ENCODE measurements at places on chromosomes 6 and 20. TPM values are rescaled to one million over a fixed set of nuclear protein-coding genes. Genes with fewer than 3 reads are reported as not detected.
A peak's percentile ranks its signal among the peaks of the same experiment; 100 is the strongest.

DNA sequence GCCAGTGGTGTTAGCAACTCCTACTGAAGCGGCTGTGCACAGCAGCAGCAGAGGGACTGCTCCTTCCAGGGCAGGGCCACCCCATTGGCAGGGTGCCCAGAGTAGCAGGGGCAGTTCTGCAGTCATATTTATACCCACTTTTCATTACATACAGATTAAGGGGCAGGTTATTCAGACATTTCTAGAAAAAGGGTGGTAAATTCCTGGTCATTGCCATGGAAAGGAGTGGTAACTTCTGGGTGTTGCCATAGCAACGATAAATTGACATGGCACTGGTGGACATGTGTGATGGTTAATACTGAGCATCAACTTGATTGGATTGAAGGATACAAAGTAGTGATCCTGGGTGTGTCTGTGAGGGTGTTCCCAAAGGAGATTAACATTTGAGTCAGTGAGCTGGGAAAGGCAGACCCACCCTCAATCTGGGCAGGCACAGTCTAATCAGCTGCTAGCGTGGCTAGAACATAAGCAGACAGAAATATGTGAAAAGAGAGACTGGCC is 45.0 kb downstream of the IYD start:
- no peak overlapping the region for H3K27ac ChIP-seq
- H3K4me3 ChIP-seq: no peak overlapping the region
- H3K27me3 ChIP-seq: no peaks in the 10 kb centered on the region
- peaks cover 9% of the 10 kb centered on the region for H3K4me1 ChIP-seq
- no peaks in the 10 kb centered on the region for H3K36me3 ChIP-seq

DNA sequence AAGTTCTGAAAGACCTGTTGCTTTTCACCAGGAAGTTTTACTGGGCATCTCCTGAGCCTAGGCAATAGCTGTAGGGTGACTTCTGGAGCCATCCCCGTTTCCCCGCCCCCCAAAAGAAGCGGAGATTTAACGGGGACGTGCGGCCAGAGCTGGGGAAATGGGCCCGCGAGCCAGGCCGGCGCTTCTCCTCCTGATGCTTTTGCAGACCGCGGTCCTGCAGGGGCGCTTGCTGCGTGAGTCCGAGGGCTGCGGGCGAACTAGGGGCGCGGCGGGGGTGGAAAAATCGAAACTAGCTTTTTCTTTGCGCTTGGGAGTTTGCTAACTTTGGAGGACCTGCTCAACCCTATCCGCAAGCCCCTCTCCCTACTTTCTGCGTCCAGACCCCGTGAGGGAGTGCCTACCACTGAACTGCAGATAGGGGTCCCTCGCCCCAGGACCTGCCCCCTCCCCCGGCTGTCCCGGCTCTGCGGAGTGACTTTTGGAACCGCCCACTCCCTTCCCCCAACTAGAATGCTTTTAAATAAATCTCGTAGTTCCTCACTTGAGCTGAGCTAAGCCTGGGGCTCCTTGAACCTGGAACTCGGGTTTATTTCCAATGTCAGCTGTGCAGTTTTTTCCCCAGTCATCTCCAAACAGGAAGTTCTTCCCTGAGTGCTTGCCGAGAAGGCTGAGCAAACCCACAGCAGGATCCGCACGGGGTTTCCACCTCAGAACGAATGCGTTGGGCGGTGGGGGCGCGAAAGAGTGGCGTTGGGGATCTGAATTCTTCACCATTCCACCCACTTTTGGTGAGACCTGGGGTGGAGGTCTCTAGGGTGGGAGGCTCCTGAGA is at the start of gene HFE:
Gene HFE, plus strand, starts transcription at position 146 of the 832 bp plus-strand sequence. Its CDS starts 12 bp downstream, at position 158.
- H3K4me1 ChIP-seq: peaks cover 10% of the 10 kb centered on the region
- peak; percentile 64 for DNase-seq
- H3K4me3 ChIP-seq: peak within 1 kb of the TSS; percentile 15
- H3K27ac ChIP-seq: peak within 1 kb of the TSS; percentile 90
- no peaks in the 10 kb centered on the region for H3K36me3 ChIP-seq
- H3K27me3 ChIP-seq: no peaks in the 10 kb centered on the region

- peaks cover 13% of the 10 kb centered on the region for H3K4me1 ChIP-seq
- H3K27me3 ChIP-seq: no peaks in the 10 kb centered on the region
- H3K4me3 ChIP-seq: peak overlapping the region; percentile 24
- H3K36me3 ChIP-seq: no peaks in the 10 kb centered on the region
Measured at GRCh38 chr6:87702589-87702945, 534 bp upstream of the AKIRIN2 start.

DNA sequence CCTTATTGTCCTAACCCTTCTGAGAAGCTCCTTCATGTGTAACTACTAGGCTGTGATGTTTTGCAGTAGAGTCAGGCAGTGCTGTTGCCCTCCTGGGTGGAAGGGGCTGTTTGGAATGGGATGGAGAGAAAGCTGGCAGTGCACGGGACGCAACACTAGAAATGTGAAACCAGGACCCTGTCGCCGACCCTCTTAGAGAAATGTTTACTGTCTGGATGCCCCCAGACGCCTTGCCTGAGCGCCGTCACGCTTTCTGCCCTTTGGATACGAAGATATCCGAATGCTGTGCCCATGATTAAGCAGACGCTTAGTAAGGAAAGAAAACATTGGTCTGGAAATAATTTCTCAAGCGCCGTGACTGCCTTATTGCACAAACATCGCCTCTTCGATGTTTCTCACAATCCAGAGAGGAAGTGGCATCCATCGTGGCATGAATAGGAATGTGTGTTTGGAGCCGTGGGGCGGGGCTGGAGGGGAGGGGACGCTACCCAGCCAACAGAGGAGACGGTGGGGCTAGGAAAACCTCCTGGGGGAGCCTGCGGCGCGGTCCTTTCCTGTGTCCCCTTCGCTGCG is 661 bp upstream of the PPP1R14C start:
- no peaks in the 10 kb centered on the region for H3K36me3 ChIP-seq
- H3K27ac ChIP-seq: no peak overlapping the region
- DNase-seq: no peak
- peaks cover 83% of the 10 kb centered on the region for H3K27me3 ChIP-seq
- H3K4me3 ChIP-seq: peak overlapping the region; percentile 49

- H3K4me1 ChIP-seq: peaks cover 19% of the 10 kb centered on the region
- peak overlapping the region; percentile 86 for H3K4me3 ChIP-seq
- peak; percentile 80 for DNase-seq
- peak overlapping the region; percentile 98 for H3K27ac ChIP-seq
Measured at GRCh38 chr20:34515484-34516246, 557 bp upstream of the DYNLRB1 start.

GRCh38 chr6:90131614-90132423 is 164.8 kb downstream of the BACH2 start:
- no peak overlapping the region for H3K27ac ChIP-seq
- H3K36me3 ChIP-seq: no peaks in the 10 kb centered on the region
- DNase-seq: no peak

GRCh38 chr6:56927538-56928453 is 27.1 kb upstream of the BEND6 start:
- H3K4me3 ChIP-seq: no peak overlapping the region
- DNase-seq: no peak
- no peak overlapping the region for H3K27ac ChIP-seq
- no peaks in the 10 kb centered on the region for H3K27me3 ChIP-seq
- H3K4me1 ChIP-seq: no peaks in the 10 kb centered on the region

DNA sequence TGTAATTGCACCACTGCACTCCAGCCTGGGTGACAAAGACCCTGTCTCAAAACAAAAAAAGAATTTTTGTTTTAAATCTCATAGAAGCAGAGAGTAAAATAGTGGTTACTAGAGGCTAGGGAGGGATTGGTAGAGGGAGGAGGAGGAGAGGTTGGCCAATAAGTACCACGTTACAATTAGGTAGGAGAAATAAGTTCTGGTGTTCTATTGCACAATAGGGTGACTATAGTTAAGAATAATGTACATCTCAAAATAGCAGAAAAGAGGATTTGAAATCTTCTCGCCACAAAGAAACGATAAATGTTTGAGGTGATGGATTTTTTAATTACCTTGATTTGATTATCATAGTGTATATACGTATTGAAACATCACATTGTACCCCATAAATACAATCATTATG is 27.1 kb upstream of the TOP1 start:
- DNase-seq: no peak
- no peaks in the 10 kb centered on the region for H3K27me3 ChIP-seq
- H3K4me3 ChIP-seq: no peak overlapping the region
- H3K36me3 ChIP-seq: no peaks in the 10 kb centered on the region
- H3K27ac ChIP-seq: no peak overlapping the region

- H3K4me1 ChIP-seq: peaks cover 17% of the 10 kb centered on the region
- no peak for DNase-seq
- H3K36me3 ChIP-seq: no peaks in the 10 kb centered on the region
- H3K4me3 ChIP-seq: peak overlapping the region; percentile 61
- H3K27me3 ChIP-seq: no peaks in the 10 kb centered on the region
Measured at GRCh38 chr20:31739550-31739977, 474 bp downstream of the TPX2 start.

GRCh38 chr6:114816678-114817077 is 473.9 kb upstream of the HS3ST5 start:
- H3K4me3 ChIP-seq: no peak overlapping the region
- no peaks in the 10 kb centered on the region for H3K36me3 ChIP-seq
- no peak for DNase-seq
- H3K27me3 ChIP-seq: no peaks in the 10 kb centered on the region
- no peaks in the 10 kb centered on the region for H3K4me1 ChIP-seq

- H3K4me1 ChIP-seq: peaks cover 14% of the 10 kb centered on the region
- no peaks in the 10 kb centered on the region for H3K27me3 ChIP-seq
- H3K4me3 ChIP-seq: no peak overlapping the region
Measured at GRCh38 chr6:44080561-44081521, 46.4 kb downstream of the MRPL14 start.

DNA sequence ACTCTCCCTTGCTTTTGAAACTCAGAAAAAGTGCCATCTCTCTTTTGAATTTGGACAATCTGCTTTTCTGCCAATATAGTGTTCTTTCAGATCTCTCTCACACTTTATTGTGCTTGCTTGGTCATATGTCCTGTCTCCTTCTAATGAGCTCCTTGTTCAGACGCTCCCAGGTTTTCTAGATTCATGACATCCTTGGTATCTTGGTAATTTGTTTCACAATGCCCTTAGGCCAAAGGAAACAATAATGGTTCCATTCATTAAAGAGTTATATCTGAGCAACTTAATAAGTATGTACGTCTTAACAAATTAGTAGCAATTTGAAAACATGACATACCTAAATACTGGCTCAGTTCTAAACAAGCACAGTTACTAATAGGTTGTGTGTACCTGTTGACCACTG is 293.4 kb upstream of the SPTLC3 start:
- H3K36me3 ChIP-seq: no peaks in the 10 kb centered on the region
- no peak overlapping the region for H3K4me3 ChIP-seq
- no peaks in the 10 kb centered on the region for H3K27me3 ChIP-seq

DNA sequence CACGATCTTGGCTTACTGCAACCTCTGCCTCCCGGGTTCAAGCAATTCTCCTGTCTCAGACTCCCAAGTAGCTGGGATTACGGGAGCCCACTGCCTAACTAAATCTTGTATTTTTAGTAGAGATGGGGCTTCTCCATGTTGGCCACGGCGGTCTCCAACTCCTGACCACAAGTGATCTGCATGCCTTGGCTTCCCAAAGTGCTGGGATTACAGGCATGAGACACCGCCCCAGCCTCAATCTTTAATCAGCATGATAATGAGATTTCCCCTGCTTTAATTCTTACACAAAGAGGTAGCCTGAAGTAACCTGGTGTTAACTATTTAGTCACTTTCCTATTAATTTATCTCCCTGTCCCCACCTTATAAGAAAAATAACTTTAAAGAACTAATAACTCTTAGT is 31.3 kb upstream of the TRDN start:
- no peak overlapping the region for H3K4me3 ChIP-seq
- H3K27me3 ChIP-seq: no peaks in the 10 kb centered on the region
- no peaks in the 10 kb centered on the region for H3K36me3 ChIP-seq
- H3K4me1 ChIP-seq: no peaks in the 10 kb centered on the region

DNA sequence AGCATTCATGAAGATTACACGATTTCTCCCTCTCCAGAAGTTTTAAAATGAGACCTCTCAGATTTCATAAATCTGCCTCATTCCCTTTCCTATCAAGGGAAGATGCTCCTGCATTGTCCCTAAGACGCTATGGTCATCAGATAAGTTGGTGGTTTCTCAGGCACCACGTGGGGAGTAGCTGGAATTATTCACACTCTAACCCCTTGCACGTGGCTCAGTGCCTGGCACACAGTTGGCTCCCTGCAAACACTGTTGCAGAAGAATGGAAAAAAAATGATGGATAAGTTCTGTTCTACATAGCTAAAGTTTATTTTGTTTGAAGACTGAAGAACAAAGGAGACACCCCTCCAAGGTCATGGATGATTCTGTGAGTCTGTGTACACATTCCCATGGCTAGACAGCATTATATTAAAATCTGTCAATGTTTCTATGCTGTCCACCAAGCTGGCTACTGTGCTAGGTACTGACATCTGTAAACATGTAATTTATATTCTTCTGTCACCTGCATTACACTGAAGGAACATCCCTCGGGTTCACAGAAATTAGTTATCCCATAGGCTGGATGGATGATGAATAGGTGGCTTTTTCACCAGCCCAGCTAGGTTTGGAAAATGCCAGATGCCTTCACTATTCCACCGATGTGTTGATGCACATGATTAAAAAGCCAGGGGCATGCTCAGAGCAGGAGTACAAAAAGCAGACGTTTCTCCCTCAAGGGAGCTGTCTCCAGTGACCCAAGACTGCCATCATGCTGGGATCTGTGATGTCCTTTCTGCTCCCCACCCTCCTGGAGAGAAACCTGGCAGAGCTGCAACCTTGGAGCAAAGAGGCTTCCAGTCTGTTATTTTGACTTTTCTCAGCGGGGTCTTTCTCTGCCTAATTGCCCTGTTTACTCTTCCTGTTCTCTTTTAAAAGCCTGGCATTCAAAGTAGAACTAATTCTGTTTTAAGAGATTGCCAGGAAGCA is 610.5 kb downstream of the UTRN start:
- H3K4me3 ChIP-seq: no peak overlapping the region
- H3K27ac ChIP-seq: peak overlapping the region; percentile 27
- H3K36me3 ChIP-seq: no peaks in the 10 kb centered on the region
- H3K27me3 ChIP-seq: no peaks in the 10 kb centered on the region
- H3K4me1 ChIP-seq: peaks cover 42% of the 10 kb centered on the region

DNA sequence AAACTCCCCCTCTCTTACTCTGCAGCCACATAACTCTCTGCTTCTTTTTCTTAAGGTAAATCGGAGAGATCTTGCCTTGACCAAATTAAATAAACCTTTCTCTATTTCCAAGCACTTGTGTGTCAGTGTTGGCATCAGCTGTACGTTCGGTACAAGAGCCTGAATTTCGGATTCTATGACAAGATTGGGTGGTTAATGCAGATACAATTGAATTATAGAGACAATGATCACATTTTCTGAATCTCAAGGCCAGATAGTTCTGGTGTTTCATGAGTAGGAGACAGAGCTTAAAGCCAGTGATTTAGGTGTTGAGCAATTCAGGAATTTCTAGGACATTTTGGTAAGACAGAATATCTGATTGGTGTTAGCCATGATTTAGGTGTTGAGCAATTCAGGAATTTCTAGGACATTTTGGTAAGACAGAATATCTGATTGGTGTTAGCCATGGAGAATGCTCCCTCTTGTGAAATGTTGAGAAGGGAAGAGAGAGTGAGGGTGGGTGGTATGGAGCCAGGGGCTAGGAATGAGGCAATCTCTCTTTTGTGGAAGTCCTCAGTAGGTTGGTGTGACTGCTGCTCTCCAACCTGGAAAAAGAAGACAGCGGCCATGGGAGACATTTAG is 5.1 kb downstream of the SPINT3 start:
- no peaks in the 10 kb centered on the region for H3K4me1 ChIP-seq
- H3K4me3 ChIP-seq: no peak overlapping the region
- no peak for DNase-seq
- no peak overlapping the region for H3K27ac ChIP-seq
- no peaks in the 10 kb centered on the region for H3K36me3 ChIP-seq
- H3K27me3 ChIP-seq: peaks cover 16% of the 10 kb centered on the region

- peak overlapping the region; percentile 80 for H3K27ac ChIP-seq
- peaks cover 5% of the 10 kb centered on the region for H3K4me1 ChIP-seq
- DNase-seq: peak; percentile 87
Measured at GRCh38 chr6:7561153-7561964, 19.9 kb downstream of the DSP start.

The MTFR2 gene
- total RNA-seq: 2.9 TPM

The COL9A1 gene
- 1.5 TPM for total RNA-seq

The SUMO4 gene
- total RNA-seq: 2.6 TPM

The SLC17A1 gene
- total RNA-seq: 3.2 TPM

The GHRH gene
- not detected for total RNA-seq

The SIRPD gene
- not detected for total RNA-seq

The HSPA12B gene
- total RNA-seq: 3.4 TPM
